Aorta (tissue), 5 donors: ENCODE measurements at places on chromosomes 6 and 20. TPM values are rescaled to one million over a fixed set of nuclear protein-coding genes. Genes with fewer than 3 reads are reported as not detected.

NKX2-2 gene
- total RNA-seq = not detected

CRYBG1 gene
- 12.7 TPM for total RNA-seq

LPA gene
- total RNA-seq = not detected

RHAG gene
- total RNA-seq = not detected

- no peaks in the 10 kb centered on the region for H3K36me3 ChIP-seq
- H3K27ac ChIP-seq = no peak overlapping the region
- no peak for DNase-seq
- H3K4me1 ChIP-seq = no peaks in the 10 kb centered on the region
These were observed 3.0 kb downstream of the CASS4 start for GRCh38 chr20:56414842-56415765.

GRCh38 chr6:16669227-16669626 lies 92.0 kb downstream of the ATXN1 start:
- peaks cover 12% of the 10 kb centered on the region for H3K4me1 ChIP-seq
- DNase-seq = no peak

GRCh38 chr20:63431944-63432343 lies 40.5 kb downstream of the KCNQ2 start:
- no peak overlapping the region for H3K27ac ChIP-seq
- H3K27me3 ChIP-seq = no peaks in the 10 kb centered on the region
- H3K36me3 ChIP-seq = no peaks in the 10 kb centered on the region
- DNase-seq = no peak
- no peak overlapping the region for H3K4me3 ChIP-seq

GRCh38 chr20:49207076-49207475 lies 12.1 kb upstream of the DDX27 start:
- H3K27ac ChIP-seq = no peak overlapping the region
- no peaks in the 10 kb centered on the region for H3K4me1 ChIP-seq

- no peak overlapping the region for H3K27ac ChIP-seq
- H3K27me3 ChIP-seq = no peaks in the 10 kb centered on the region
- DNase-seq = no peak
- H3K36me3 ChIP-seq = no peaks in the 10 kb centered on the region
- no peaks in the 10 kb centered on the region for H3K4me1 ChIP-seq
These were observed 28.1 kb upstream of the PNPLA1 start for GRCh38 chr6:36241728-36242127.
